AG04449 (cell line): ENCODE measurements at places on chromosomes 5 and 9.

DNA sequence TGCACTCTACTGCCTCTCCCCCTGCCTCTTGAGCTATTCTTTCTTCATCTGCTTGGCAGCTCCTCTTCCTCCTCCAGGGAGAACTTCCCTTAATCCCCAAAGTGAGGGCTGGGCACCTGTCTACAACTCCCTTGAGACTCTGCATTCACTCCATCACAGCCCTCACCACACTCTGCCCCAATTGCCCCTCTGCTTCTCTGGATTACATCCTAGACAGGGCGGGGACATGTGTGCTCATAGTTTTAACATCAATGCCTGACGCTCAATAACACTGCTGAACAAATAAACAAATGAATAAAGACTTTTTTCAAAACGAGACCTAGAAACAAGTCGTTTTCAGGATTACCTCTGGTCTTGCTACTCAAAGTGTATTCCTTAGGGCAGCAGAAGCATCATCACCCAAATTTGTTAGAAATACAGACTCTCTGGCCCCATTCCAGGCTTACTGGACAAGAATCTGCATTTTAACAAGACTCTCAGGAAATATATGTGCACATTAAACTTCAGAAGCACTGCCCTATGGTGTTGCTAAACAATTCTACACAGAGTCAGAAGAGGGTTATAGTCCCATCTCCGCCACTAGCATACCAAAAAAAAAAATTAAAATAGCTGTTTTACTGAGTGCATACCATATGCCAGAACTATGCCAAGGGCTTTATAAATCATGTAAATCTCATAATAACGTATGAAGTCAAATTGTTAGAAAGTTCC lies 115.6 kb downstream of the CDK5RAP2 start:
- DNase-seq: no peak

GRCh38 chr9:131236761-131237160 lies 39.5 kb downstream of the FAM78A start:
- DNase-seq: no peak

DNA sequence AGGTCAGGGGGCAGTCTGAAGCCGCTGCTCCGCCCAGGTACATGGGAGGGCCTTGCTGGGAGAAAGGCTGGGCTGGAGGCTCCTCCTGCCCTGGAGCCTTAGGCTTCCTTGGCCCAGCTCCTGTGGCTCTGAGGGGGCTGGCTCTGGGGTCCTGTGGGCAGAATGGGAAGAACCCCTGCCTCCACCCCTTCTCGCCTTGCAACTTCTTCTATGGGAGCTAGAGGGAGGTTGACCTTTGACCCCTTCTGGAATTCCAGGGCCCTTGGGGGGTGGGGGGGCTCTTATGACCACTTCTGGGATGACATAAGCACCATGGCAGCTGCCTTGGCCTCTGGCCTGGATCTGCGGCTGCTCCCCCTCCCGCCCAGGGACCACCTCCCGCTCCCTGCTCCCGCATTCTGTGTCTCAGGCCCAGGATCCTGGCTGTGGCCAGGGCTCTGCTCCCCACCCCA lies 32.2 kb downstream of the IER5L start:
- peak; percentile 56 for DNase-seq

DNA sequence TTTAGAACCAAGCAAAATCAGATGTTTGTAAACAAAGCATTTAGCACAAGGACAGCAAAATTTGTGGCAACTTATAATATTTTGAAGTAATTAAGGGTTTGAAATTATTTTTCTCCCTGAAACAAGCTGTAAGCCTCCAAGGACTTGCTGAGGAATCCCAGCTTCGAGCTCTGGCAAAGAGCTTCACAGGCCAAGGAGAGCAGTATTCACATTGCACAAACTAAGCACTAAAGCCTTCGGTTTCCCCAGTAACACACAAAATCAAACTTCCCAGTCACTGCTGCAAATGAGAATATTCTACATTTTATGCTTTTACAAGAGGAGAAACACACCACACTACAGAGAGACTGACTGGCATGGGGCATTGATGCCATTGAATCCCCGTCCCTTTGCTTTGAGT lies 101.9 kb downstream of the WDR41 start:
- no peak for DNase-seq

DNA sequence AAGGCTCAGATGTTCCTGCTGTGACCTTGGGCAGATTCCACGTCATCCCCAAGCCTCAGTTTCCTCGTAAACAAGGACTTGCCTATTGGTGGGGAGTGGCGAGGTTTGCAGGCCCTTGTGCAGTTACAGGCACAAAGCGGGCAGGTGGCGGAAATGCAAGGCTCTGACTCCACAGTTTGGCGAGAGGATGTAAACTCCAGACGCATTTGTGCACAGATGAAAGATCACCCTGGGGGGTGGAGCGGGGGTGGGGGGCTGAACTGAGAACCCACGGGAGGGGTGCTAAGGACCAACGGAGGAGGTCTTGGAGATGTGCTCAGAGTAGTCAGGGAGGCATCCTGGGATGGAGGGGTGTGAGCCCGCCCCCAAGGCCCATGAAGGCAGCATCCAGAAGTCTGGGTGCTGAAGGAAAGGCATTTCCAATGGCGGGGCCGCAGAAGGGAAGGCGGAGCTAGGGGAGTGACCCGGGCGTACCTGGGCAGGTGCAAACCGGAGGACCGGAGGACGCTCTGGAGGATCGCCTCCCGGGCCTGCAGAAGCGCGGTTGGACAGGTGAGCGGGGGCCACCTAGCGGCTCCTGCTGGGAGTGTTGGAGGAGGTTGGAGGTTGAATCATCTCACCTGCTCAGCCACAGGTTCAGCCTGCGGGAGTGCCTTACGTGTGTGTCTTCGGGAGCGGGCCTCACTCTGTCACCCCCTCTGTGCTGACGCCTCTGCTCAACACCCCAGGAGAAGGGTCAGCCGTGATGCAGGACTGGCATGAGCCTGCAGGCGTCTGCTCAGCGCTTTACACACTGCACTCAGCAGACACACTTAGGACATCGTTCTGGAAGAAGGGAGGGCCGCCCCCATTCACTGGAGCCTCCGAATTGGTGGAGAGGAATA lies 1.9 kb upstream of the FIBCD1 start:
- DNase-seq: no peak

DNA sequence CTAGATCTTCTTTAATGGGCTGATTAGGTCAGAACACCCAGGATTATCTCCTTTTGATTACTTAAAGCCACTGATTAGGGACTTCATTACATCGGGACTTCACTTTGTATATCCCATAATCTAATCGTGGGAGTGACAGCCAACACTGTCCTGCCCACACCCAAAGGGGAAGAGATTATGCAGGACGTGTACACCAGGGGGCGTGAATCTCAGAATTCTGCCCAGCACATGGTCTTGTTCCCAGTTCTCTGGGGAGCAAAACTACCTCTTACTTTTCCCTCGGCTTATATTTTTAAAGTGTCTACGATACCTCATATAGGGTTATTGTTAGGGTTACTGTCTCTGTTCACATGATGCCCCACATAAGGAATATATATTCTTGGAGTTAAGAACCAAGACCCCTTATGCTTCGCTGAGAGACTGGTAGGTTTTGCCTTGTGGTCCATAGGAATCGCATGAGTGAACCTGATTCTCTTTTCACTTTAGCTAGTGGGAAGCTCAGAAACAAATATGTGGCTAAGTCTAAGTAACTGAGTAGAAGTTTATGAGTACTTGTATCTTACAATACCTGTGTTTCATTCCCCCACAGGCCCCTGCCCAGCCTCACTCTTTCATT lies 192.7 kb downstream of the GNA14 start:
- DNase-seq: no peak

- DNase-seq: no peak
Measured at GRCh38 chr9:90368241-90368640, 274.4 kb downstream of the DIRAS2 start.

DNA sequence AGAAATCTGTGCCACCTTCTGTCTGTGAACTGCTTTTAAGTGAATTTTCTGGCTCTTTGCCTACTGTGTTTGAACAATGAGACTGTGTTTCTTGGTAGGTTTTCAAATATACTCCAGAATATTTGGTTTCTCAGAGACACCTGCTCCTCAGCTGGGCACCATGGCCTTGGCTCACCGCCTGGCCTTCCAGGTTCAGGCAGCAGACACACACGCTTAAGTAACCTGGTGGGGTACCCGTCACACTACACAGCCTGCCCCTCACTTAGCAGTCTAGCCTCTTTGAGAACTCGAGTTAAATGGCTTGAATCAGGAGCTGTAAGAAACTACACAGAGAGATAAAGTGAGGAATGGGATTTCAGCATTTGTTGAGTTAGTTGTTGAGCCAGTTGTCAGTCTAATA lies 530.5 kb downstream of the MTRR start:
- DNase-seq: no peak

- no peak for DNase-seq
Measured at GRCh38 chr9:37405764-37406380, 16.6 kb upstream of the GRHPR start.

GRCh38 chr5:10556289-10556807 lies 7.5 kb upstream of the ANKRD33B start:
- DNase-seq: no peak

DNA sequence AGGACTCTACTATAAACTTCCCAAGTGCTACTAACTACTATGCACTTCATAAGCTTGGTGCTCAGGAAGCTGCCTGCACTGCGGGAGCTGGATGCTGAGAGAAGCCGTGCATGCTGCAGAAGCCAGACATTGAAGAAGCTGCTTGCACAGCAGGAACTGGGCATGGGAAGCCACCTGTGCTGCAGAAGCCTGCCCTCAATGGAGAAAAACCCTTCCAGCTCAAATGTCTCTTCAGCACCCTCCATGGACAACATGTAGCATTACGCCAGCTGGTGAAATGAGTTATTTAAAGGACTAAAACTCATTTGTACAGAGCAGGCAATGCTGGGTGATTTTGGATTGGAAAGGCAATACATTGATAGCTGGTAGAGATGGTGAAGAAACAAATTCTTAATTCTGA lies 247.2 kb downstream of the KIF4B start:
- no peak for DNase-seq

DNA sequence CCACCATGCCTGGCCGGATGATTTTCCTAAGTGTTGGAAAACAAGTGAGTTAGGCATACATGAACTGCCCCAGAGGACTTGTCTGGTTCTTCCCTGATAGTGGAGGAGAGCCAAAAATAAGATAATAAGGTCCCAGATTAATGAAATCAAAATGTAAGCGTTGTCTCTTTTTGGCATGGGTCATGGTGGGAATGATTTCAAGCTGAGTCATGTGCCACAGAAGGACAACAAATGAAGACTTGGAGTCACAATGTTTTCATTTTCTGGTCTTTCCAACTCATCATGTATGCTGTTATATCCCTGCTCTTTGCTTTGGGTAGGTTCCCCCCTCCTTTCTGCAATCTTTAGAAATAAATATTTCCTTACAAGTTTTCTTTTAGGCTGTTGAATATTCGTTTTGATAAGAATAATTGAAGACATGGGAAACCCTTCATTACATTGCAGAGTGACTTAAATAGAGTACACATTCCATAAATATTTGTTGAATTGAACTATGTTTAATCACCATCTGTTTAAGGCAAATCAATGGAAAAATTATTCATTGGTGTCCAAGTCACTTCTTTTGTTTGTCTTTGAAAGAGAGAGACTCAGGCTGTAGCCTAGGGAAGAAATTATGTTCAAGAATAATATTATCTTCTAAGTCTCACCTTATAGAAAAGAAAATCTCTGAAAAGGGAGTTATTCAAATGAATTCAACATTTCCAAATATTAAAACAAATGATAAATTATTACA lies 196.3 kb downstream of the CSNK1G3 start:
- peak; percentile 90 for DNase-seq
